HL-60 (cell line): ENCODE measurements at places on chromosomes 16 and 17.

DNA sequence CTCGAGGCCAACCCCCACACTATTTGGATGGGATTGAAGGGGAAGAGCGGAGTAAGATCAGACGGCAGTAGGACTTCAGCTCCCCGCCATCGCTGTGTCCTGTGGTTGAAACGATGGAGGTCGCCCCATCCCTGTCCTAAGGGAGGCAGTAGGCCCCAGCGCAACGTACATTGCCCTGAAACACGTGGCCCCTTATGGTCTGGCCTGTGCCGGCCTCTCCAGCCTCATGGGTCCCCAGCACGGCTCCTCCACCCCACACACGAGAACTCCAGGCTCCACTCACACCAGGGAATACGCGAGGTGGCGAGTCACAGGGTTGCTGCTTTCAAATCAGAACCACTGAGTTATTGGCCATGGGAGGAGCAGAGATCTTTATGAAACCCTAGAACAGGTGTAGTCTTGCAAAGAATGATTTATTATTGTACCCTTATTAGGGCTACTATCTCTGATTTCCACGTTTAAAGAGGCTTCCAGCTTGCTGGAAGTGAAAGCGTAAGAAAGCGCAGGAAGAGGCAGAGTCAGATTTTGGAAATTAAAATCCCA, 669 bp upstream of the DCTPP1 start:
- peak; percentile 69 for DNase-seq

- DNase-seq = no peak
Observed at GRCh38 chr17:50283714-50284113, 9.4 kb downstream of the TMEM92 start.

DNA sequence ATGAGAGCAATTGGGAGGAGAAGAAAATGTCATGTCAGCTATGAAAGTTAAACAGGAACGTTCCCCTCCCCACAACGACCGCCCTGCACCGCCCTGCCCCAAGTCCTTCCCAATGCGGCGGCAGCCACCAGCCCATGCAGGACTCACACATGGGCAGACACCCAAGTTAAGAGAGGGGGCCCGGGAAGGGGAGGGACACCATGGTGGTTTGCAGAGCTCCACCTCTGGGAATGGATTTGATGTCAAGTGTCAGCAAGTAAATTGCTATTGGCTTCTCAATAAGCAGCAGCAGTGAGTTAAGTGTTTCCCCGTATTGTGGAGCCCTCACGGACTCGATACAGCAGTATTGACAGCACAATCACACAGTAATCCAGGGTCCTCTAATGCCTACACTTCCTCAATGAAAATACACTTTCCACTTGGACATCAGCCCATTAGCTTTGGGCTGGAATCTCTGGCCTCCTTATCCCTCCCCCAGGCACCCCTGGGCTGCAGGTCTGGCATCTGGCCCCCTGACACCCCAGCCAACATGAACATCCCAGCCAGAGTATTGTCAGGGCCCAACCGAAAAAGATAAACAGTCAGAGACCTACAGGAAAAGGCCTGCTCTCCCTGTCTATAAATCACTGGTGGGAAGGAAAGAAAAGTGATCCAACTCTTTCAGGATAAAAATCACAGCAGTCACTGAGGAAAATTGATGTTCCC, 22.6 kb downstream of the ZFHX3 start:
- no peak for DNase-seq

DNA sequence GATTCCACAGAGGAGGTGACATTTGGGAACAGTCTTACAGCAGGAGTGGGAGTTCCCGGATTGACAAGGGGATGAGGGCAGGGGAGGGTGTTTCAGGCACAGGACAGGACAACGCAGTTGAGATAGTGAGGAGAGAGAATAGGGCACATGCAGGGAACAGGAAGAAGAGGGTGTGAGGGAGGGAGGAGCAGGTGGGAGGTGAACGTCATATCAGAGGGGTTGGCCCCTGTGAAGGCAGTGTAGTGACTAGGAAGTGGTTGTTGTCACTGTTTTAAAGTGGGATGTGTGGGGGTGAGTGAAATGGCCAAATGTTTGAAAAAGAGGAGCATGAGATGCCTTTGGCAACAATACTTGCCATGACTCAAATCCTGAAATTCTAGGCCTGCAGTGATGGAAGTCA, 12.2 kb downstream of the PRKCB start:
- no peak for DNase-seq

GRCh38 chr16:60302261-60302660, 1568.1 kb upstream of the GOT2 start:
- no peak for DNase-seq

DNA sequence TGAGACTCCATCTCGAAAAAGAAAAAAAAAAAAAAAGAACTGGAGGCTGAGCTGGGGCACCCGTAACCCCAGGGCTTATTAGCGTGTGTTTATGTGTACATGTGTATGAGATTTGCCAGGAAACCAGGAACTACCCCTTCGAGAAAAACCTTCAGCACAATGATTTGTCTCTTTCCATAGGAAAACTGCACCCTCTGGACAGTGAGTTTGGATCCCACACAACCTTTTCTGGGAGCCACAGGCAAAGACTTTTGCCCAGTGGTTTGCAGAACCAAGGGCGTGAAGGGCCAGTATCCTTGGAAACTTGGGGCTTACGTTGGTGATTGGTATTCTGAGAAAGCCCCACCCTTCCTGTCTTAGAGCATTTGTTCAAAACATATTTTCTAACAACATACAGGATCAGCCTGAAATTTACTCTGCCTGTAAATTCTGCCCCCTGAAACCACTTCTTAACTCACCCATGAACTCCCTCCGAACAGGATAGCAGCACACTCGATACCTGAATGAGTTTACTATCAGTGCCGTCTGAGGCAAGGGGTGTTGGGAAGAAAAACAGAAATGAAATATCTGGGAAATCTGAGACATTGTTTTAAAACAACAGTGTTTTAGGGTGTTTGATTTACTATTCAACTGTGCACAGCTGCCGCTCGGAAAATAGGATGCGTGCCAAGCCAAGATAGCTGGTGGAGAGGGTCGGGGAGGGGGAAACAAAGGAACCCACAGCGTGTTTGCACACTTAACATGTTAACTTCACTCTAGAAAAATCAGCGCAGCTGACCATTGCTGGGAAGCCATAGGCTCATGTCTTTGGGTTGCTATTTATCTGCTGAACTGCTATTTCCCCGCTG, 40.2 kb upstream of the MAF start:
- no peak for DNase-seq

- DNase-seq = peak; percentile 50
Observed at GRCh38 chr17:74199306-74200092, 4.0 kb upstream of the RPL38 start.

GRCh38 chr17:77254951-77255825, 114.4 kb downstream of the SEC14L1 start:
- no peak for DNase-seq

GRCh38 chr16:80710918-80711317, 93.5 kb downstream of the CDYL2 start:
- no peak for DNase-seq

DNA sequence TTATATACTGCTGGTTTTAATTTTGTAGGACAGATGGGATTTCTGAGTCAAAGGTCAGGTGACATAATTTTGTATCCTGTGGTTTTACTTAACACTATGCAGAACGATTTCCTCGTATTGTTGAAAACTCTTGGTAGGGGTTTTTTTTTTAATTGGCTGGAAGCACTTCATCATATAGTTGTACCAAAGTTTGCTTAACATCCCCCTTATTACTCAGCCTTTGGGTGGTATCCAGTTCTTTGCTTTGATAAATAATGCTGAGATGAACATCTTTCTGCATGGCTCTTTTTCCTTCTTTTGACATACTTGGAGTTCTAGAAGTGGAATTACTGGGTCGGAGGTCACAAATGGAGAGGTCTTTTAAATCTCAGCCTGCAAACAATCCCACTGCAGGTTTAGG, 419.1 kb downstream of the MAF start:
- DNase-seq = no peak

- DNase-seq = peak; percentile 57
Observed at GRCh38 chr17:80474231-80474960, 2.0 kb downstream of the NPTX1 start.

GRCh38 chr17:72056727-72057290, 64.0 kb upstream of the SOX9 start:
- no peak for DNase-seq

DNA sequence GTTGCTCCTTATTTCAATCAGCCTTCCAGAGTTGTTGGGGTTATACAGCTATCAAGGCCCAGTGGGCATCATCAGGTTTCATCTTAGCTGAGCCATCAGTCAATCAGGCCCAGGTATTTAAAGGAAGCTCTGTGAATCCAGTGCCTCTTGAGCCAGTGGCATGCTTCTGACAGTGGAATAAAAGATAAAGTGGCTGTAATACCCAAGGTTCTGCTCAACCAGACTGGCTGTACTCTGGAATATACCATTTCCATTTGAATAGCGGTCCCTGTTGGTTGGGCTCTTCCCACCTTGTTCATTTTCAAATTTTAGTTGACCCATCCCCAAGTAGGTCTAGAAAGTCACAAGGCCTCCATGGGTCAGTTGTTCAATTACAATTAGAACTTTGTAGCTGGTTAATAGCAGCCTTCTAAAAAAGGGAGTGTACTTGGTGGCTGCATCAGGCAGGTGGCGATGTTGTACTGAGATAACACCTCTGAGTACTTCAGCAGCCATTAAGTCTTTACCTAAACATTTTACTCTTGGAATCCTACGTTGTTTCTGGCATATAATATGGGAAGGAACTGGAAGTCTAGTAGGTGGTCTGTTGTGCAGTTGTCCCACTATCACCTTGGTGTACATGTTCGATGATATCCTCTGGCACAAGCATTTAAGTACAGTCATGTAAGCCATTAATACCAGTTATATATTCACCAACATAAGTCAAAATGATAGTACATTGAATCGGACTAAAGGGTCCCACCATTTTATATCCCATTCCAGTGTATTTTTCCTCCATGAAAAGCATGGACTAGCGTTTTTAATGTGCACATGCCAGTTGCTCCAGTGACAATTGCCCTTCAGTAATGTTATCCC, 294.1 kb downstream of the BCAS3 start:
- peak; percentile 41 for DNase-seq

- DNase-seq = peak; percentile 73
Observed at GRCh38 chr17:45432405-45433158, at the start of gene ARHGAP27. ARHGAP27 (minus strand) TSS chr17:45432870; CDS start chr17:45430279, 2,591 bp downstream.

- DNase-seq = no peak
Observed at GRCh38 chr17:171871-172270, 9.6 kb downstream of the DOC2B start.

DNA sequence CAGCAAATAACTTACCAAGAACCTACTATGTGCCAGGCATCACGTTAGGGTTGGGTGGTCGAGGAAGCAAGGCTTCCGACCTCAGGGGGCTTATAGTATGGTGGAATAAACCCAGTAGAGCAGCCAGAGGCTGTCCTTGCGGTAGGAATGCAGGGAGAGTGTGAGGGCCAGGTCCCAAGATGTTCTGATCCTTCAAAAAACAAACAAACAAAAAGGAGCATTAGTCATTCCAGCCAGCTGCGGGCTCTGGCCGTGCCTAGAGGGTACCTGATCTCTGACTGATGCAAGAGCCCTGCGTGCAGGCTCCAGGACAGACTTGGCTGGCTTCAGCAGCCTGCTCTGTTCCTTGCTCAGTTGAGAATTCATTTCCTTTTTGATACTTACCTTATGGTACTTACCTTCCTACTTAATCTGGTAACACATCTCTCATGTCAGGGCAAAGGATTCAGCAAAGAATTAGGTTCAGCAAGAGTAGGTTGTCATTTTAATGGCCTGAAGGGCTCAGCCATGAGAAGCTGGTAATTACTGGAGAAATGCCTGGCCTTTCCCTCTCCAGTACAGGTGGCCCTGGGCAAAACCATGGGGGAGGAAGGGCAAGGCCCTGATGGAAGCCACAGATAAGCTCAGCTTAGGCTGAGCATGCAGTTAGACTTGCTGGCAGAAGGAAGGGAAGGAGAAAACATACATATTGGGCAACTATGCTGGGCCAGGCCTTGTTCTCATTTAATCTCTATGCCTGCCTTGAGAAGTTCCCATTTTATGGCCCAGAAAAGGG, 18.4 kb downstream of the CYB5D2 start:
- DNase-seq = peak; percentile 65

- DNase-seq = no peak
Observed at GRCh38 chr16:10206215-10206614, 24.0 kb upstream of the GRIN2A start.

- no peak for DNase-seq
Observed at GRCh38 chr16:66409156-66409555, 17.9 kb upstream of the BEAN1 start.

DNA sequence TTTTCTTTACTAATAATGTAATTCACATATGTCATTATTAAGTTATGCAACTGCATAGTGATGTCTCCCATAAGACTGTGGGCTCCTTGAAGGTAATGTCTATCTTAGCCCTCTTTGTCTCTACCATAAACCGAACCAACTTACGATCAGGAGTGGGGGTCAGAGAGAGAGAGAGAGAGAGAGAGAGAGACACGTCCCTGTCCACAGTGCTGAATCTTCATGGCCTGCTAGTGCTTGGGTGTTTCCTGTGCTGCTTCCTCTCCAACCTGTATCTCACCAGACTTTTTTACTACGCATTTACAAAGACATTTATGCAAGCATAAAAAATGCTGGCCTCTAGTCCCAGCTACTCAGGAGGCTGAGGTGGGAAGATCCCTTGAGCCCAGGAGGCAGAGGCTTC, 52.2 kb upstream of the HAPSTR1 start:
- DNase-seq = no peak
